Inflammatory macrophage (primary cell): ENCODE measurements at places on chromosomes 1 and 21.

GRCh38 chr1:92447033-92447681 is 39.6 kb downstream of the GFI1 start:
- DNase-seq = peak; percentile 55

DNA sequence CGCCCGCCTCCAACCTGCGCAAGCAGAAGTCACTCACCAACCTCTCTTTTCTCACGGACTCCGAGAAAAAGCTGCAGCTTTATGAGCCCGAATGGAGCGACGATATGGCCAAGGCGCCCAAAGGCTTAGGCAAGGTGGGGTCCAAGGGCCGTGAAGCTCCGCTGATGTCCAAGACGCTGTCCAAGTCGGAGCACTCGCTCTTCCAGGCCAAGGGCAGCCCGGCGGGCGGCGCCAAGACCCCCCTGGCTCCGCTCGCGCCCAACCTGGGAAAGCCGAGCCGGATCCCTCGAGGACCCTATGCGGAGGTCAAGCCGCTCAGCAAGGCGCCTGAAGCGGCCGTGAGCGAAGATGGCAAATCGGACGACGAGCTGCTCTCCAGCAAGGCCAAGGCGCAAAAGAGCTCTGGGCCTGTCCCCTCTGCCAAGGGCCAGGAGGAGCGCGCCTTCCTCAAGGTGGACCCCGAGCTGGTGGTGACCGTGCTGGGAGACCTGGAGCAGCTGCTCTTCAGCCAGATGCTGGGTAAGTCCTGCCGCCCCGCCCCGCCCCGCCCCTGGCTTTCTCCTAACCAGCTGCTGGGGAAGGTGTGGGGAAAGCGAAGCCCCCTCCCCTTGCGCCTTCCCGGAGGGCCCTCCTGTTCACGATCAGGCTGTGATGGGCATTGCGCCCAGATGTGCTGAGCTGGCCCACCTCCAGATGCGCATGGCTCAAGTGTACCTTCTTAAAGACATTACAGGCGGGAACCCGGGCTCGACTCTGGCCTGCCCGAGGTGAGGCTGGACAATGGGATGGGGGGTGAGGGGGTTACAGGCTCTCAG is 110.2 kb downstream of the NAV1 start:
- DNase-seq = no peak

- no peak for DNase-seq
Observed at GRCh38 chr1:91120936-91121335, 99.1 kb upstream of the ZNF644 start.

DNA sequence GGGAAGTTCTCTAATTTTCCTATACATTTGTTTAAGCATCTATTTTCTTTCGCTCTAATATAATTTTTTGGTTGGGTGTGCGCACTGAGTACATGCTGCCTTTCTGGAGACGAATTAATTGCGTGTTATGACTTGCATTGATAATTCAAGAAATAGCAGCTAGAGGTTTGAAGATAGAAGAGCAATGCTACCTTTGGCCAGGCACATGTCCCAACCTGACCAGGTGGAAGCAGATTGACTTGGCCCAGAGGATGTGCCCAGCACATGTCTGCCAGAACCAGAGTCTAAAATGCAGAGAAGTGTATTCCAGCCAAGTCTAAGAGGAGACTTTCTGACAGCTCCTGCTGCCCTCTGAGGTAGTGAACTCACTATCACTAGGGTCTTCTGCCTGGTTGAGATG is 114.3 kb downstream of the SLC35F3 start:
- DNase-seq = no peak

DNA sequence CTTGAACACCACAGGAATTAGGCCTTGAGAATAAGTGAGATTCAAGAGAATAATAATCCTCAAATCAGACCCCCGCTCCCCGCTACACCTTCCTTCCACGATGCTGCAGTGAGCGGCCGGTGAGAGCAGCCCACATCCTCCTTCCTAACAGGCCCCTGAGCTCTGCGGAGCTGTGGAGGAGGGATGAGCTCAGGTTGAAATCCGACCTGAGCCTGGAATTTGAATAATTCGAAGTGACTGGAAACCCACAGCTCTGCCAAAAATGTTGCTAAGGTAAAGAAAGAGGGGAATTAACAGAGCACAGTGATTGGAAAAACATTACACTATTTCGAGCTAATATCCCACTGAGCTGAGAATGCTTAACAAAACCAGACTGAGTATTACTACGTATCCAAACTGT is 90.0 kb downstream of the URB2 start:
- no peak for DNase-seq

DNA sequence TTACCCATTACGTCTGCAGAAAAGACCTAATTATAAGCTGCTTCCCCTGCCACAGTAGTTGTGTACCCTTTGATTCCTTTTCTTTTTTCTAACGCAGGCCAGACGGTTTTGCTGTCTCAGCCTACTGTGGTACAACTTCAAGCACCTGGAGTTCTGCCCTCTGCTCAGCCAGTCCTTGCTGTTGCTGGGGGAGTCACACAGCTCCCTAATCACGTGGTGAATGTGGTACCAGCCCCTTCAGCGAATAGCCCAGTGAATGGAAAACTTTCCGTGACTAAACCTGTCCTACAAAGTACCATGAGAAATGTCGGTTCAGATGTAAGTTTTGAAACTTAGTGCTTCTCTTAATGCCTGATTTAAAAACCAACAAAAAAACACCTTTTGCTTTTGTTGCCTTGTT is 35.8 kb downstream of the ATF6 start:
- DNase-seq = no peak

GRCh38 chr1:177969825-177970371 is at the start of gene SEC16B:
Gene SEC16B, minus strand, starts transcription at chr1:177970058. Its CDS starts 2,077 bp downstream, at chr1:177967981.
- no peak for DNase-seq

- DNase-seq = no peak
Observed at GRCh38 chr1:112546076-112546475, 37.3 kb downstream of the WNT2B start.
